Activated naive CD8-positive, alpha-beta T cell treated with anti-CD3 and anti-CD28 coated beads, Interleukin-2, amount 50 U/mL, for 24 hours (primary cell): ENCODE measurements at places on chromosomes 4 and X.

DNA sequence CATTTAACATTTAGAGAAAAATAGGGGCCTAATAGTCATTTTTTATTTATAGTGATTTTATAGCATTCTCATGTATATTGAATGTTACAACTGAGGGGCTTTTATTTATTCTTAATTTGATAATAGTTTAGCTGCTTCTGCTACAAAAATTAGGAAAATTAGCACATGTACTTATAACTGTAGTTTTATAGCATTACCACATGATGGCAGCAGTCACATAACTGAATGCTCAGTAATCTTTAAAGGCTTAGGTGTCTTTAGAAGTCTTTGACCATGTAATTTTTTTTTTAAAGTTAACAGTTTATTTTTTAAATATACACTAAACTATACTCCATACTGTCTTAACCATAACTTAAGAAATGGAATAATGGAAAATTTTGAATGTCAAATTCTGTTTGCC lies 136.6 kb downstream of the STAG2 start:
- no peak for DNase-seq

DNA sequence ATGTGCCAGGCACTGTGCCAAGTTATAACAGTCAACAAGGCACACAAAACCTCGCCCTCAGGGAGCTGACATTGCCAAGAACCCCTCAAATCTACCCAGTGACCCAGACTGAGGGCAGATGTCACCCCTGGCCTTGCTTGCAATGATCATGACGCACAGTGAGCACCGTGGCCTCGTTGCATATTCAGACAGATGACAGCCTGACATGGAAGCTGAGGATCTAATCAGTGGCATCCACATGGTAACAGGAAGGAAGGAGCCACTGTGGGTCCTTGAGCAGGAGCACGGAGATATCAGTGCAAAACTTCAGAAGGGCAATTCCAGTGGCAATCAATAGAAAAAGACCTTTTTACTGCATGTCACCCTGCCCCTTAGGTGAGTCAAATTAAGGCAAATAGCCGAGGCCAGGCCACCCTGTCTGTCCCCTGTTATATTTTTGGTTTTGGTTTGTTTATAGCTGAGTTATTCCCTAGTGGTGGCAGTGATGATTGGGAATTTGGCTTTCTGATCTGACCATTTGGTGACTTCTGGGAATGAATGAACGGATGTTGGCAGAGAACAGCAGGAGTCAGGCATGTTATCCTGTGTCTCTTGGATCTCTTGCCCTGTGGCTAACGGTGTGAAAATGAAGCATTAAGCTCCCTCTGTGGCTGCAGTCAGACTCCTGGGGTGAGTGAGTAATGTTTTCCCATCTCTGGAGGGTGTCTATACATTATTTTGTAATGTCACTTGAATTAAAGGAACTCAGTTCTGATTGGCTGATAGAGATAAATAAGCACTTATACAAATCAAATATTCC lies 20.4 kb downstream of the WDR13 start:
- no peak for DNase-seq

- no peak for DNase-seq
Observed at GRCh38 chrX:51456246-51456645, 40.1 kb downstream of the NUDT11 start.

GRCh38 chr4:186441502-186441901 lies 113.9 kb downstream of the MTNR1A start:
- DNase-seq: no peak

GRCh38 chrX:96081891-96082290 lies 602.8 kb upstream of the DIAPH2 start:
- no peak for DNase-seq

DNA sequence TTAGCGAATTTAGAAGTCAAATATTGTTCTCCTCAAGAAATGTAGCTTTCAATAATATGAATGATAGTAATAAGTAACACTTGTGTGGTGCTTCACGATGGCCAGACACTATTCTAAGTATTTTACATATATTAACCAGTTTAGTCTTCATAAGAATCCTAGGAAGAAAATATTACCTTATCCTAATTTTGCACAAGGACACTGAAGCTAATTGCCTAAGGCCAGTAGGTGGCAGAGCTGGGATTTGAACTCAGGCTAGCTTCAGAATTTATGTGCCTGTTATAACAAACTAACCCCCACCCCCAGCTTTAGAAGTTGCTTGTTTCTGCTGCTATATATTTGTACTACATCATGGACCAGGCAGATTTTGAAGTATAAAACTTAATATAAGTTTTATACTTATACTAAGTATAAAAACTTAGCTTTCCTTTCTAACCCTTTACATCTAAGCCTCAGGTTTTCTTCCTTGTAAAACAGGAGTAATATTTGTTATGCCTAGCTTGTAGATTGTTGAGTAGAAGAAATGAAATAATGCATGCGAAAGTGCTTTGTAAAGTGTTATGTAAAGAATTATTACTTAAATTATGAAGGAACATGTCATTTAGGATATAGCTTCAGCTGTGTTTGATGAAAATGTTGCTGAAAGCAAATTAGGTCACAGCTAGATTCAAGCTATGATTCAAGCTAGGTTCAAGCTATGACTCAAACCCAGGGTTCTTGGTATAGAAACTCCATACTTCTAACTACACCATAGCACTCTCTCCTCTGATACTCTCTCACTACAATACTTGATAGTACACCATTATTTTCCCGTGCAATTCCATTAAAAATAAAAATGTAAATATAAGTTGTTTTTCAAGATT lies 4.2 kb upstream of the CDS1 start:
- DNase-seq: no peak

- DNase-seq: peak; percentile 82
Observed at GRCh38 chrX:72126539-72127140, 5.1 kb downstream of the RTL5 start.

- no peak for DNase-seq
Observed at GRCh38 chr4:165437691-165438090, 58.9 kb downstream of the CPE start.

DNA sequence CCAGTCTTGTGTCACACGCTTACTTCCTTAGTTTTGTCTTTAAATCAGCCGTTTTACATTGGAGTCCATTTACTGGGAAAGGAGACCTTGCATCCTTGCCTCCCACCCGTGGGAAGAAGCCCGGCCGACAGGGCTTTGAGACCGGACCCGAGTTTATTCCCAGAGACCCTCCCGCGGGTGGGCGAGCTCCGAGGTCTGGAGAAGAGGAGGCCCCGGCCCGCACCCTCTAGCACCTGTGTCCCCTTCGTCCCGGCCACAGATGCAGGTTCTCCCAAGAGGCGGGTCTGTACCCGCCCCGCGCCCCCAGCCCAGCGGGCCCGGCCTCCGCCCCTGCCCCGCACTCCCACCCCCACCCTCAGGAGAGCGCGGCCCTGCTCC lies 3.8 kb upstream of the SLC26A1 start:
- no peak for DNase-seq

GRCh38 chr4:98568941-98569663 lies 89.3 kb downstream of the TSPAN5 start:
- no peak for DNase-seq

- no peak for DNase-seq
Observed at GRCh38 chrX:12903646-12904045, 2.8 kb upstream of the TLR8 start.

- DNase-seq: no peak
Observed at GRCh38 chr4:115028682-115029410, 84.6 kb downstream of the NDST4 start.

DNA sequence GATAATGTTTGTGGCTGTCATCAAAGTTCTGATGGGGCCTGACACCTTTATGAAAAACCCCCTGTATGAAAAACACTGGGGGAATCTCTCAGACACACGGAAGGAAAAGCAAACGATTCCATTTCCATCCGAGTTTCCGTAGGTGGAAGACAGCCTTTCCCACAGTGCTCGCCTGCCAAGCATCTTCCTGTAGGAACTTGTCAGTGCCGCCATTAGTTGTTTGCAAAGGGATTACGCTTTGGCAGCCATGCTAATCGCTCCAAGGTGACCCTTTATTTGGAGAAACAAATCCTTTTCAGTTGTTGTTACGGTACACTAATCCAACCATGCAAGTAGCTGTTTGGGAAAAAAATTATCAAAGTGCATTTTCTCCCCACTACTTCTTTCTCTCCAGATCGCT lies 44.4 kb upstream of the STOX2 start:
- no peak for DNase-seq

- no peak for DNase-seq
Observed at GRCh38 chrX:4004822-4005221, 291.4 kb upstream of the PRKX start.

GRCh38 chr4:25144870-25145481 lies 15.3 kb downstream of the SEPSECS start:
- no peak for DNase-seq

DNA sequence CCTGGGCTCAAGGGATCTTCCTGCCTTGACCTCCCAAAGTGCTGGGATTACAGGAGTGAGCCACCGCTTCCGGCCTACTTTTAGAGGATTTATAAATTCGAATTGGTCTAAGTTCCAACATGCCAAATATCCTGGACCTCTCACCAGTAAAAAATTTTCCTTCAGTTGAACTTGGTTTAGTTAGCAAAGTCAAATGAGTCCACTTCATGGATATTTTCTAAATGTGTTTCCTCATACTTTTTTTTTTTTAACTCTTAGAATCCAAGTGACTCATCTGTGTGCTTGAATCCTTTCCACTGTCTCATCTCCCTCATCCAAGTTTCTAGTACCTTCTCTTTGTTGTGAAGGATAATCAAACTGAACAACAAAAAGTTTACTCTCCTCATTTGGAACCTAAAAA lies 49.7 kb downstream of the RBM47 start:
- no peak for DNase-seq

GRCh38 chrX:68644861-68645260 lies 2.6 kb upstream of the STARD8 start:
- no peak for DNase-seq
